CD14-positive monocyte (primary cell): ENCODE measurements at places on chromosomes 16 and 17.
A peak's percentile ranks its signal among the peaks of the same experiment; 100 is the strongest.

- no peak for DNase-seq
These were observed 51.1 kb upstream of the SOX9 start for GRCh38 chr17:72069586-72070202.

DNA sequence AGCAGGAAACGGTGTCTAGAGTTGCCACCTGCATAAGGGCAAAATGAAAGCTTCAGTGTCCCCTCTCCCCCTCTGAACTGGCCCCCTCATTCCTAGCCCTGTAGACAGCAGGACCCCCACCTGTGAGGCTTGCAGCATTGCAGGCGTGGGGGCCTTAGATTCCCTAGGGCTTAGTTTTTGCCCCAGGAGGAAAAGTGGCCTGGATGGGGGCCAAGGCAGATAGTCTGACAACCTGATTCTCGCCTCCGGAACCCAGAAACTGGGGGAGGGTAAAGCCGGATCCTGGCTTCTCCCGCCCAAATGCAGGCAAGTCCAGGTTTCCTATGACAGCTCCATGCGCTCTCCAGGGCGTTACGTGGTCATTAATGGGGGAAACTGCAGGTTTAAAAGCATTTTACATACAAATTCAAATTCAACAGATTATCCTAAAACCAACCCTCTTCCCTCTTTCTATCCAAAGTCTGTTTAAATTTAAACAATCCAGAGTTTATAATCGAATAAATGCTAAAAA, 678 bp upstream of the HOXB6 start:
- no peak for DNase-seq

DNA sequence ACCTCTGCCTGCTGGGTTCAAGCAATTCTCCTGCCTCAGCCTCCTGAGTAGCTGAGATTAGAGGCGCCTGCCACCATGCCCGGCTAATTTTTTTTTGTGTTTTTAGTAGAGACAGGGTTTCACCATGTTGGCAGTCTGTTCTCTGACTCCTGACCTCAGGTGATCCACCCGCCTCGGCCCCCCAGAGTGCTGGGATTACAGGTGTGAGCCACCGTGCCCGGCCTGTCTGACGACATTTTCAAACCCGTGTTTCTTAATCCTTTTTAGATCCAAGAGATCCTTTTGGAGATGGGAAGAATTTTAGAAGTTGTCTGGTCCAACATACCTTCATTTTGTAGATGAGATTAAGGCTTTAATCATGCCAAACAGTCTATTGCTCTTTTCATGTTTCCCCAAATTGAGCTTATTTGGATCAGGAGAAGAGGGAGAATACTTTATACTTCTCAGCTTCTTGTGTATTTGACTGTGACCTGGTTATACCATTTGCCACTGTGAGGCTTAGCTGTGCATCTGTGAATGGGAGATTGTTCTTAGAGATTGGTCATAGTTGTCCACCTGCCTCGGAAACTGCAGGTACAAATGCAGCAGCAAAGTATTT, 25.8 kb downstream of the USP10 start:
- no peak for DNase-seq

GRCh38 chr17:7406235-7406825, 1.3 kb upstream of the NLGN2 start:
- DNase-seq, result no peak

DNA sequence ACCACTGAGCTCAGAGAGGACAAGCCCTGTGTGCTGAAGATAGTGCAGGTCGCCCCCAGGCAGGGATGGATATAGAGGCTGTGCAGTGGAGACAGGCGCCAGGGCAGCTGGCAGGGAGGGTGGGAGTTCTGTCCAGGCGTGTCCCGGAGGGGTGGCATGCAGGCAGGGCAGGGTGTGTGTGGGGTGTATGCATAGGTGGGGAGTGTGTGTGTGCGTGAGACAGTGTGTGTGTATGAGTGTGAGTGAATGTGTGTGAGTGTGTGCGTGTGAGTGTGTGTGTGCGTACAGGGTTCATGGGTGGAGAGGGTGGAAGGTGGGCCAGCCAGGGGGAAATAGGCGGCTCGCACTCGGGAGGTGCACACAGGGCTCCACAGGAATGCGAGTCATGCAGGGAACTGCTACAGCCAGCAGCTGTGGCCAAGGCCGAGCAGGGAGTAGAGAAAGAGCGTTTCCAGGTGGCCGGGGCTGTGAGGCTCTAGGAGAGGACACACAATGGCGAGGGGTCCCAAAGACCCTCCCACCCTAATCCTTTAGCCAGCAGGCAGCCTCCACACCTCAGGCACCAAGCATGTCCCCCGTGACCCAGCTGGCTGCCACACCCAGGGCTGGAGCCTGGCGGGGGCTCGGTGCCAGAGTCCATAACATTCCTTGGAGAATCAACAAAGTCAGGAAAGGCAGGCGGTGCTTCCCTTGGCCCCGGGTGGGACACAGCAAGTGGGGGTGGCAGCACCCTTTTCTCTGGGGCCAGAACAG, 4.6 kb downstream of the PLCD3 start:
- DNase-seq, result no peak

DNA sequence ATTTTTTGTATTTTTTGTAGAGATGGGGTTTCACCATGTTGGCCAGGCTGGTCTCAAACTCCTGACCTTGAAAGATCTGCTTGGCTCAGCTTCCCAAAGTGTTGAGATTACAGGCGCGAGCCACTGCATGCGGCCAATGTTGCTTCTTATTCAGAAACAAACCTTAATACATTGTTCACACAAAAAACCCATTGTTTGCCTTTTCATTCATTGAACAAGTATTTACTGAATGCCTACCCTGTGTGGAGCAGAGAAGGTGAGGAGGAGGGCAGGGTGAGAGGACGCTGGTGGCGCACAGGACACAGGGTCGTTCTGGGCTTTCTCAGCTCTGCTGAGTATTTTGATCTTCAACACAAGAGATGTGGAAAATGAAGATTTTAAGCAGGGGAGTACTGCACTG, 8.0 kb upstream of the KRT23 start:
- DNase-seq, result no peak

- DNase-seq, result no peak
These were observed 714 bp upstream of the CISD3 start for GRCh38 chr17:38729368-38729885.

DNA sequence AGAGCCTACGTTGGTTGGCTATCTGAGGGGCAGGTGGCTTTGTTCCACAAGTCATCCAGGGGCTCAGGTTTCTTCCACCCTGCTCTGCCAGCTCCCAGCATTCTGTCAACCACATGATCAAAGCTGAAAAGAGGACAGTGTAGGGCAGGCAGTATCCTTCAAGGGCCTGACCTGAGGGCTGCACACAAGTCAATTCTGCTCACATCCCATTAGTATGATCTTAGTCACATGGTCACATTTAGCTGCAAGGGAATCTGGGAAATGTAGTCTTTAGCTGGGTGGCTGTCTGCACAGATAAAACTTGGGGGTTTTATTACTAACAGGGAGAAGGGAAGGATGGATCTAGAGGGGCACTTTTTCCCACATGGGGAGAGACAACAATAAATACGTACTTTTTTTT, 97.3 kb downstream of the SALL1 start:
- DNase-seq, result no peak

DNA sequence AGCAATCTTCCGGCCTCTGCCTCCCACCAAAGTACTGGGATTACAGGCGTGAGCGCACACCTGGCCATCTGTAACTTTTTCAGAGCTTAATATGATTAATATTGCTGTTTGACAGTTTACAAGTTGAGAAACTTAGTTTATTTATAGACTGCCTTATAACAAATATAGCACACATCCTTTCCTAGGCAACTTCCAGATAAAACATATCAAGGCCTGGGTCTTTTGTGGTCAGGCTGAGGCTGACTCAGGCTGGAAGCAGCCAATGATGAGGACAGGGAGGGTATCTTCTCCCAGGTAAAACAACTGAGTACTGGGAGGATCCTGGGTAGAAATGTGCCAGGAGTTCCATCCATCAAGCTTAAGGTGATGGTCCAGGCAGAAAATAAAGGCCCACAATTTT, 16.2 kb downstream of the LUC7L start:
- no peak for DNase-seq

GRCh38 chr16:621526-622105, 9.2 kb upstream of the WFIKKN1 start:
- DNase-seq, result no peak

GRCh38 chr17:36183001-36183971, 6.8 kb upstream of the TBC1D3B start:
- DNase-seq, result peak; percentile 72

DNA sequence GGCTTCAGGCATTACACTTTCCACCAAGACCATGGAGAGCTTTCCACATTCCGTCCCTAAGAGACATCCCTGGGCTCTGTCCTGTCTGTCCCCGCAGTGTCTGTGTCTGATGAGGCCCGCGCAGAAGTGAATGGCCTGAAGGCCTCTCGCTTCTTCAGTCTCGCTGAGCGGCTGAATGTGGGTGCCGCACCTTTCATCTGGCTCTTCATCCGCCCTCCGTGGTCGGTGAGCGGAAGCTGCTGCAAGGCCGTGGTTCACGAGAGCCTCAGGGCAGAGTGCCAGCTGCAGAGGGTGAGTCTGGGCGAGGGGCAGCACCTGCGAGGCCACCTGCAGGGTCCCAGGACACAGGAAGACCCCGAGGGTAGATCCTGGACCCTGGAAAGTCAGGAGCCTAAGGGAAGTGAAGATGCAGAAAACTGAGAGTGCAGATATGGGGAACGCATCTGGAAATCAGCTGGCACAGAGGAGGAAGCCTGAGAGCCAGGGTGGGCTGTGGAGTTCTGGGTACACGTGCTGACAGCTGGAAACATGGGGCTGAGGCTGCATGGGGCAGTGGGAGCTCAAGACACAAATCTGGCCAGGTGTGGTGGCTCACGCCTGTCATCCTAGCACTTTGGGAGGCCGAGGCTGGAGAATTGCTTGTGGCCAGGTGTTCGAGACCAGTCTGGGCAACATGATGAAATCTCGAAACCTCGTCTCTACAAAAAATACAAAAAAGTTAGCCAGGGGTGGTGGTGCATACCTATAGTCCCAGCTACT, 8.0 kb downstream of the CCNF start:
- no peak for DNase-seq

- DNase-seq, result no peak
These were observed 49.1 kb downstream of the RAI1 start for GRCh38 chr17:17730250-17730935.

GRCh38 chr16:1408171-1408837, 6.2 kb downstream of the UNKL start:
- peak; percentile 88 for DNase-seq

- peak; percentile 58 for DNase-seq
These were observed 17.6 kb upstream of the ITGAM start for GRCh38 chr16:31242206-31242605.

- no peak for DNase-seq
These were observed 108.5 kb downstream of the PCTP start for GRCh38 chr17:55859301-55859795.

DNA sequence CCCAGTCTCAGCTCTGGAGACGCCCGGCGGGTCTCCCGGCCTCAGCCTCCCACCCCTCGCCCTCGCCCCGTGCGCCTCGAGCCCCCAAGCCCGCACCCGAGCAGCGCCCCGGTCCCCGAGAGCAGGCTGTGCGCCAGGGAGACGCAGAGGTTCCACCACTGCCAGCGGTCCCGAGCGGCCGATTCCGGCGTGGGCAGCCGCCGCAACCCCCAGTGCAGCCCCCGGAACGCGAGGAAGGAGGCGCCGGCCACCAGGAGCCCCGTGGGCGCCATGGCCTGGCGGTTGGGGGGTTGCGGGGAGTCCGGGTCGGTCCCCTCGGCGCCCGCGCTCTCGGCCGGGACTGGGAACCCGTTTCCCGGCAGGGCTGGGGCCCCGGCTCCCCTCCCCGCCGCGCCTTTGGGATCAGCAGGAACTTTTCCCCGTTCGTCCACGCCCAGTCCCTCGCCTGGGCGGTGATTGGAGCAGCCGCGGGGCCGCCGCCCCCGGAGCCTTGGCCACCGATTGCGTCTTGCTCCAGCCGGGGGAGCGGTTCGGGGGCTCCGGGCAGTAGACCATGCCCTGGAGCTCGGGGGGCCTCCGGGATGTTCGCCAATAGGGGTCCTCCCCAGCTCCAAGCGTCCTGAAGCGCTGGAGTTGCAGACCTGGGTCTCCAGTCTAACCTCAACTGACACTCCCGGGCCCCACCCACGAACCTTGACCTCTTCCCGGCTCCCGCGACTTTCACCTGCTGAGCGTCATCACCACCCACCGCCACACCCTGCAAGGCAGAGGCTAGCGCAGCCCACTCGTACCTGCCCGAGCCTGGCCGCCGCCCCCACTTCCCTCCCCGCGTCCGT, at the start of gene TLCD2:
TLCD2 (minus strand) TSS at position 407 of the 836 bp plus-strand sequence; CDS start at position 272, 135 bp downstream.
- no peak for DNase-seq

- no peak for DNase-seq
These were observed 7.4 kb downstream of the MAF start for GRCh38 chr16:79593074-79593531.

DNA sequence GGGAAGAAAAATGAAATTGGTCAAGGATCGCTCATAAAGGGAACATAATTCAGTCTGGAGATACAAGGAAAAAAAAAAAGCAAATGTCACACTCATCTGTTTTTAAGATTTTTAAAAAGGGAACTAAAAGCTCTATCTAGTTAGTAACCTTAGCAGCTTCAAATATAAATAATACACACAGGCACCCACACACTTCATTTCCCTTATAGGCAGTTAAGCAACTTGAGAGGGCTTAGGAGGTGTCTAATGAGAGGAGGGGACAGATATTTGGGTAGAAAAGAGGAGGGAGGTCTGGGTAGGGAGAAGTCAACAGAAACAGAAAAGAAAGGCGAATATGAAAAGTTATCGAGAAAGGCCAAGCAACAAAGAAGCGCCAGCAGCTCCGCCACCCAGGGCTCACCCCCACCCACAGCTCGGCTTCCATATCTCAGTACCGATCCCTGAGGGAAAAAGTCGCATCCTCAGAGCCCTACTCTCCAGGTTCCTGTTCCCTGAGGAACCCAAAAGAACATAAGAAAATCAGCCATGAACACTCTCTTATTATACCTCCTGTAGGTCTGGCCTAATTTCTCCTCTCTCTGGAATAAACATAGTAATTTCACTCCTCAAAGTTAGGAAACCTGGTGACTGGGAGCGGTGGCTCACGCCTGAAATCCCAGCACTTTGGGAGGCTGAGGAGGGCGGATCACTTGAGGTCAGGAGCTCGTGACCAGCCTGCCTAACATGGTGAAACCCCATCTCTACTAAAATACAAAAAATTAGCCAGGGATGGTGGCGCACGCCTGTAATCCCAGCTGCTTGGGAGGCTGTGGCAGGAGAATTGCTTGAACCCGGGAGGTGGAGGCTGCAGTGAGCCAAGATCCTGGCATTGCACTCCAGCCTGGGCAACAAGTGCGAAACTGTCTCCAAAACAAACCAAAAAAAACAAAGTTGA, 69.6 kb upstream of the RCVRN start:
- peak; percentile 46 for DNase-seq

GRCh38 chr17:17880577-17881196, 43.9 kb upstream of the SREBF1 start:
- DNase-seq, result no peak

DNA sequence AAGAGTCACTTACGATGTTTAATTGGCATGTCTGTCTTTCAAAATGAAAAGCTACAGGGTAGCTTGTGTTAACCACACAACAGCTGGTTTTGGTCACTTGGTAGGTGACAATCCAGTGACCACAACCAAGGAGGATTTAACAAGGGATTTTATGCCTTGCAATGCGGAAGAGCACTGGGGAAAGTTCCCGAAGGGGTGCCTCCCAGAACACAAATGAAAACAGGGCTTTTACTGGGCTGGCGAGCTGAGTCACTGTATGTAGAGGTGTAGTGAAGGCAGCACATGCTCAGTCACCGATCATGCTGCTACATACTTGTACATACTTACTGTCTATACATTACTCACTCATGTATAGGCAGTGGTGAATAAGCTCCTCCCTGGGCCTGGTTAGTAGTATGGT, 483.5 kb downstream of the CDH13 start:
- DNase-seq, result no peak

- DNase-seq, result peak; percentile 82
These were observed 44.7 kb downstream of the CYTH1 start for GRCh38 chr17:78737332-78737731.
